ENCODE measurements at places on chromosomes 6 and 20. TPM values are rescaled to one million over a fixed set of nuclear protein-coding genes. Genes with fewer than 3 reads are reported as not detected.

Gene LY6G6F
- not detected for total RNA-seq

Gene SLC17A9
- total RNA-seq = 21.4 TPM

Gene OXT
- total RNA-seq = not detected

DNA sequence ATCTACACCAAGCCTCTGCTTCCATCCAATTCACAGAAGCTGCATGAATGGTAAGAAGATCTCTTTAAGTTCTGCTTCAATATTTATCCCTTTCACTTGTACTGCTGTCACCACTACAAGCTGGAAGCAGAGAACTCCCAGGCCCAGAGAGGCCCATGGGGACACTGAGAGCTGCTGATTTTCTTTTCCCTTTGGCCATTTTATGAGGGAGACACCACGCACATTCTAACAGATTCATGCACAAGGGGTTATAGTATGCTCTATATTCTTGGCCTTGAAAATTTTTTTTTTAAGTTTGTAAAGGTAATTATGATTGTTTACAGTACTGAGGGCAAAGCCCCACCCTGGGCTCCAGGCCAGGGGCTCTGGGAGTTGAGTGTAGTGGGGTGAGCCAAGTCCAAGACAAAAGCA, 88.4 kb downstream of the MYB start:
- peaks cover 5% of the 10 kb centered on the region for H3K4me1 ChIP-seq
- DNase-seq = no peak
- no peak overlapping the region for H3K27ac ChIP-seq
- no peak overlapping the region for H3K4me3 ChIP-seq

DNA sequence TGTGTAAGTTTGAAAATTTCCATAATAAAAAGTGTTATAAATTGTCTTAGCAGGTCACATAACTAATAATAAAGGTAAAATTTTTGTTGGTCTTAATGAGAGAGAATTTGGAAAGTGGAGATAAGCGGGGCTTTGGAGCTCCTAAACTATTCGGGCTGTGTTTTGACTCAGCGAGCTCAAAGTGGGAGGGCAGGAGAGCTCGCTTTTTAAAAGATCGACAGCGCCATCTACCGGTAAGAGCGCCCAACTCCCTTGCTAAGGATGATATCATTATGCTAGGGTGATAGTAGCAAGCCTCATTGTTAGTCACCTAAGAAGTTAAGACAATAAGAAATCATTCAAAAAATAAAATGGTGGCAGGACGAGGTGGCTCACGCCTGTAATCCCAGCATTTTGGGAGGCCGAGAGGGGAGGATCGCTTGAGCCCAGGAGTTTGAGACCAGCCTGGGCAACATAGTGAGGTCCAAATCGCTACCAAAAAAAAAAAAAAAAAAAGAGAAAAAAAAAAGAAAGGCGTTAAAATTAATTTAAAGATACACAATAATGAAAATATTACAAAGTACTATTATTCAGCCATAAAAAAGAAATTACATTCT, 24.8 kb downstream of the C6orf15 start:
- H3K27me3 ChIP-seq = peaks cover 17% of the 10 kb centered on the region
- no peaks in the 10 kb centered on the region for H3K36me3 ChIP-seq
- no peak overlapping the region for H3K27ac ChIP-seq
- no peak overlapping the region for H3K4me3 ChIP-seq

All from activated T-helper 2 cell treated with anti-CD3 and anti-CD28 coated beads, Interferon-gamma antibody, Interleukin-2, Interleukin-4, amounts not matched to agents 10 μg/mL and 5 μg/mL and 100 μg/mL, durations not matched to agents 14 hours and 24 hours and 36 hours (primary cell).